ENCODE measurements at places on chromosomes 7 and 10.

GRCh38 chr10:124078714-124079113 is 14.7 kb downstream of the CHST15 start:
- no peak for DNase-seq

GRCh38 chr7:39293056-39293823 is 273.0 kb upstream of the YAE1 start:
- no peak for DNase-seq

DNA sequence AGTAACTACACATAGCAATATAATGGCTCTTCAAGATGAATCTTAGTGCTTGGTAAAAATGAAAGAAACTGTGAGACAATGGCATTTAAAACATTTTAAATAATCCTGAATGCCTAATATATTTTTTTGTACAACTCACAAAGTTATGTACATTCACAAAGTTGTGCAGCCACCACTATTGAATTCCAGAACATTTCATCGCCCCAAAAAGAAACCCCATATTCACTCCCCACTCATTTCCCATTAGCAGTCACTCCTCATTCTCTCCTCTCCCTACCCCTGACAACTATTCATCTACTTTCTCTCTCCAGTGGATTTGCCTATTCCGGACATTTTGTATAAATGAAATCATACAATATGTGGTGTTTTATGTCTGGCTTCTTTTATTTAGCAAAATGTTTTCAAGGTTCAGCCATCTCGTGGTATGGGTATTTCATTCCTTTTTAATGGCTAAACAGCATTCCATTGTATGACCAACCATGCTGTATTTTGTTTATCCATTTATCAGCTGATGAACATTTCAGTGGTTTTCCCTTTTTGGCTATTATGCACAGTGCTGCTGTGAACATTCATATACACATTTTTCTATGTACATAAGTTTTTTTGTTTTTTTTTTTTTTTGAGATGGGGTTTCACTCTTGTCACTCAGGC is 34.7 kb downstream of the ENTPD7 start:
- no peak for DNase-seq

GRCh38 chr7:148486937-148487336 is 103.6 kb upstream of the C7orf33 start:
- no peak for DNase-seq

- no peak for DNase-seq
Observed at GRCh38 chr10:131653554-131654470, 247.0 kb upstream of the PPP2R2D start.

- DNase-seq, result no peak
Observed at GRCh38 chr10:61029411-61029810, 85.4 kb upstream of the RHOBTB1 start.

- no peak for DNase-seq
Observed at GRCh38 chr10:25565570-25565969, 368.5 kb upstream of the MYO3A start.

GRCh38 chr10:22230158-22230833 is 12.5 kb upstream of the EBLN1 start:
- no peak for DNase-seq

DNA sequence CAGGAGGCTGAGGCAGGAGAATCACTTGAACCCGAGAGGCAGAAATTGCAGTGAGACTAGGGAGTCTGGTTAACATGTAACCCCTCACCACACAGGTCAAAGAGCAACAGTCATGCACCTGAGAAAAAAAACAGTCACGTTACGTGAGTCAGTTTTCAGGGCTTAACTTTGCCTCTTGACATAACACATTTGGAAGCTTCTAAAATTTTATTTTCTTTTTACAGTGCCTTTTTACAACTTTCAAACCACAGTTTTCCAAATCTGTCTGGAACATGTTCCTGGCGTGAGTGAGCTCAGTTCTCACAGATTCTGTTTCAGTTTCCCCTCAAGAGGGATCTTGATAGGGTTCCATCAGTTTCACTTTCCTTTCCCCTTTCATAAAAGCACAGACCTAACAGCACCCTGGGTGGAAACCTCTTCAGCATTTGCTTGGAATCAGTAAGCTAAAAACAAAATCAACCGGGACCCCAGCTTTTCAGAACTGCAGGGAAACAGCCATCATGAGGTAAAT is 4.4 kb downstream of the IFIT3 start:
- no peak for DNase-seq

GRCh38 chr7:149333321-149333717 is 71.3 kb downstream of the ZNF783 start:
- DNase-seq, result no peak

DNA sequence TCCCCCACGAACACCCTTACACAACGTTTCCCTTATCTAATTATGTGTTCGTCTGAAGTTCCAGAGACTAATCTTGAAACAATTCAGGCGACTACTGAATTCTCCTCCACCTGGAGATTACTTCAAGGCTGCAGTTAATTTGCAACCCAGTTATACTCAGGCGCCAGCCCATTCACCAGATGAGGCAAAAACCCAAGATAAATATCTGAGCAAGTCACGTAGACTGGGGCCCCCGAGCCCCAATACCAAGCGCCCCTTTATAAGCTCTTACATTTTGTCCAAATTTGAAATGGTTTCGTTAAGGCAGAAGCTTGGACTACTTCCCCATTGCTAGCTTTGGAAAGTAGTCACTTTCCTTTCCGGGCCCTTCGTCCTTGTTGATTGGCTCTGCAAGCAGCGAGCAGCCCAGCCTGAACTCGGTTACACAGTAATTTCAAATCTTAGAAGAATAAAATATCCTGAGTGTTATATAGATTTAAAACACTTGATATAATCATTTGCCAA is 1.2 kb downstream of the TPK1 start:
- no peak for DNase-seq

DNA sequence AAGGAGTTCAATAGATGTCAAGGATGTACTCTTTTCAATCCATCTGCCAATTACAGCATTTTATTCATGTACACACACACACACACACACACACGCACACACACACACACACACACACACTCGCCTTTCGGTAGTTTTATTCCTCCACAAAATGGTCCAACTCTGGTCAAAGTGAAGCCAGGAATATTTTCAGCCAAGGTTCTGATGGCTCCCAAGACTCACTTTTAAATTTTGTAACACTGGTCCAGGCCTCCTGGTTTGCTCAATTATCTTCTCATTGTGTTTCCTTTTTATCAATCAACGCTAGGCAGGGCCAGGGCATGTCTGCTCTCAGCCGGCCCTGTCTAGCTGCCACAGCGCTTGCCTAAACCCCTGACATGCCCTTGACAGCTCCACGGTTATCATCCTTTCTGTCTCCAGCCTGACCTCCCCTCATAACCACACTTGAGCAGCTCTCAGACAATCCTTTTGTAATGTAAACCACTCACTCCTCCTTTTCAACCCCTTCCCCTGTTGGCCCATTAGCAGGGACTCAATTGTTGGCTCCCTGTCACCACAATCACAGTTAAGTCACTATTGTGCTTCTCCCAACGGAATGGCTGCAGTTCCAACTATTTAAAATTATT is 115.1 kb downstream of the ICA1 start:
- DNase-seq, result no peak

DNA sequence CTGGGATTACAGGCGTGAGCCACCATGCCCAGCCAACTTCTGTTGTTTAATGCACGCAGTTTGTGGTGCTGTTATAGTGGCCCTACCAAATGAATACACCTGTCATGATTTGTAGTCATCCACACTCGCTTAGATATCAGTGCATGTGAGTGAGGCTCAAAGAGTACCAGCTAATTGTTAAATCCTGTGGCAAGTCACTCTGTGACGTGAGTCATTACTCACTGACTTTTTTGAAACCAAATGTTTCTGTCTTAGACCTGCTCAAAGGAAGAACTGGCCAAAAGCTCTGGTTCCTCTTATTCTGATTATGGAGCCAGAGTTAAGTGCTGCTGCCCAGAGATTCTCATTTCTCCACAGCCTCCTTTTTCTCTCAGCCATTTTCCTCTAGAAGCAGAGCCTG is 109.4 kb downstream of the PRKAG2 start:
- no peak for DNase-seq

GRCh38 chr7:158519633-158520174 is 67.9 kb downstream of the PTPRN2 start:
- DNase-seq, result no peak

DNA sequence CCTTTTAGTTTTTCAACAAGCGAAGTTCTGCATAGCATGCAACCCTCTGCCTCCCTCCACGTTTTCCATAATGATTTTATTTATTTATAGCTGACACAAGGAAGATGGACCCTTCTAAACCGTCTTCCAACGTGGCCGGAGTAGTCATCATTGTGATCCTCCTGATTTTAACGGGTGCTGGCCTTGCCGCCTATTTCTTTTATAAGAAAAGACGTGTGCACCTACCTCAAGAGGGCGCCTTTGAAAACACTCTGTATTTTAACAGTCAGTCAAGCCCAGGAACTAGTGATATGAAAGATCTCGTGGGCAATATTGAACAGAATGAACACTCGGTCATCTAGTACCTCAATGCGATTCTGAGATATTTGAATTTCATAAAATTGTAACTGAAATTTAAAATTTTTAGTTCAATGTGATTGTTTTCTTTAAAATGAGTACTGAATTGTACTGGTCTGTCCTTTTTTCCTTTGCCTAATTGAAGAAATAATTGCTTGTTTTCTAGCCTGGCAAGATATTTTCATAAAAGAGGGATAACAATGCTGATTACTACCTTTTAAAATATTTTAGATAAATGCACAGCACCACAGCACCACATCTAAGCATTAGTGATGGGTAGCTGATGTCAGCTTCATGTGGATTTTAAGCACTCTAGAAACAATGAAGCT is 41.5 kb upstream of the SLC39A12 start:
- DNase-seq, result no peak

GRCh38 chr7:148348466-148348865 is 242.1 kb upstream of the C7orf33 start:
- no peak for DNase-seq

GRCh38 chr10:78337646-78338391 is 304.2 kb downstream of the RPS24 start:
- DNase-seq, result no peak

DNA sequence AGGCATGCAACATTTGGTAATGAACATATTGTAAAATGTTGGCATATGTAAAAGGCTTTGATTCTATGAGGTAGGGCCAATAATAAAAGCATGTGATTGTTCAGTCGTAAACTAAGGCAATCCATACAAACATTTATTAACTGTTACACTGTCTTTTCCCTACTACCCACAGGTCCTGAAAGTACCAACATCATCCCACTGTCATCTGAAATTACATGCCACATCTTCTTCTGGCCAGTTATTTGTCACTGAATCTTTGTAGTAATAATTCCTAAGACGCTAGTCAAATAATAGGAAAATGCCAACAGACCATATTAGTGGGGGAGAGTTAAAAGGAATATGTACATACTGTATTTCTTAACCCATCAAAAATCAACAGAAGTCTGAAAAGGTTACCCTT is 27.2 kb downstream of the DNAJC1 start:
- DNase-seq, result no peak

DNA sequence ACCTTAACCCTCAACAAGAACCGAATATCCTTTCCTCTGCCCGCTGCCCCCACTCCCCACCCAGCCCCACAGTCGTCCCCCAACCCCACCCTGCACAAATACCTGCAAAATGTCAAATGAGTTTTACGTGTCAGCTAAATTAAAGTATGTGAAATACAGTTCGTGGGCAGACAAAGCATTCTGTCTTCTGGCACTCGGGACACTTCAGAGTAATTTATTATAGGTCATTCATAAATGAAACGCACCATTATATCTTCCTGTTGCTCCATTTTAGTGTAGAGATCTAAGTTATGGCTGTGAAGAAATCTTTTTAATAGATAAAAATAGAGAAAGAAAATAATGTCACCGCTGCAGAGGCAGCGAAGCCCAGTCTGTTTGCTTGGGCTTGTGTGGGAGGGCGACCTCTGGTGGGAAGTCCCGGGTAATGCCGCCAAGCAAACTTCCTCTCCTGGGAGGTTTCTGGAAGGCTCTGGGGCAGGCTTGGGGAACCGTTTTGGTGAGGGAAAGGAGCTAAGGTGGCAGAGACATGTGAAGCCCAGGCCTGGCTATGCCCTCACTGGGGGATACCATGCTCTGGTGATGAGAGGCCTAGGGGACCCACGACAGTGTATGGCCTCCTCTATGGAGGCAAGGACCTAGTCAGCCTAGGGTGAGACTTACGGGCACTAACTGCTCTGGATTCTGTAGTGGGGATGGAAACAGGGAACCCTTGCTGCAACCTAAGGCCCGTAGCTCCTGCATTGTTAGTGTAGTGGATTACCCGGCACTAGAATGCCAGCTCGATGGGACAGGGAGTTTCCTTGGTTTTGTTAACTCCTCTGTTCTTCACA is 604.9 kb downstream of the LRMDA start:
- DNase-seq, result no peak

DNA sequence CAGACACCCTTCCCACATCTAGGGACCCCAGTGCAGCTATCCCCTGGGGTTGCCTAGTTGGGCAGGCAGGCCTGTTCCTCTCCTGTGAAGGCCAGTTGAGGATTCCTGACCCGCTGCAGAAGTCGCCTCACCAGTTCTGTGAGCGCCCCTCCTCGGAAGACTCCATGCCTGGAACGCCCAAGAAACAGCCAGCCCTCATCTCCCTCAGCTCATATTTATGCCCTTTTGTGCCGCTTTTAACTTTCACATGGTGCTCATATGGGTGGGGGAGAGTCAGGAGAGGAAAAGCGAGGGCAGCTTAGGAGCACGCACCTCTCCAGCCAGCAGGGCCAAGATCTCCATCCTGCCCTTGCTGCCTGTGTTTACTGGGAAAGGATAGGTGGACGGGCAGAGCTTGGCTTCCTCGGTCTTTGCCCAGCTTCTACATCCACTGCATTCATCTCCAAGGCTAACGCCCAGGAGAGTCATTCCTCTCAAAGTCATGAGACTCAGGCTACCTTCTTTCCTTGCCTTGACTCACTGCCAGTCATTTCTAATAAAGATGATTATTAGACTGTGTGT is 286.6 kb downstream of the USP6NL start:
- DNase-seq, result no peak

- DNase-seq, result no peak
Observed at GRCh38 chr7:158323741-158324396, 263.8 kb downstream of the PTPRN2 start.

- DNase-seq, result no peak
Observed at GRCh38 chr7:115851291-115851690, 179.3 kb downstream of the TFEC start.

DNA sequence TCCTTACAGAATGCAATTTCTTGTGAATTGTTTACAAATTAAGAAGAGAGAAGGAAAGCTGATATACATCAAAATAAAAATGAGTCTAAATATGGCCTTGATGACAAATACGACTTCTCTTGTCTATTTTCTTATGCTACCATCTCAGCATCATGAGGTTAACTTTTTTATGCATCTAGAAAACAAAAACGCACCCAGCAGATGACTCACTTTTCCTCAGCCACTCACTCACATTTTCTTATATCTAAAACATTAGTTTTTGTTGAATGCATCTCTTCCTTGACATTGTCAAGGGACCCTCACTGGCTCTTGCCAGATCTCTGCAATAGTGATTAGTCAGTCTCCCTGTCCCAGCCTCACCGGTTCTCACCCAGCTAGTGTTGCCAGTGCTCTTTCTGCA is 256.4 kb upstream of the SLC26A5 start:
- DNase-seq, result no peak

- DNase-seq, result no peak
Observed at GRCh38 chr7:20131776-20132175, 85.4 kb downstream of the MACC1 start.

All from stimulated activated CD4-positive, alpha-beta T cell treated with anti-CD3 and anti-CD28 coated beads, TNF-alpha, amount 100 ng/mL, for 48 hours (primary cell).